ENCODE measurements at places on chromosomes 6 and 20.

DNA sequence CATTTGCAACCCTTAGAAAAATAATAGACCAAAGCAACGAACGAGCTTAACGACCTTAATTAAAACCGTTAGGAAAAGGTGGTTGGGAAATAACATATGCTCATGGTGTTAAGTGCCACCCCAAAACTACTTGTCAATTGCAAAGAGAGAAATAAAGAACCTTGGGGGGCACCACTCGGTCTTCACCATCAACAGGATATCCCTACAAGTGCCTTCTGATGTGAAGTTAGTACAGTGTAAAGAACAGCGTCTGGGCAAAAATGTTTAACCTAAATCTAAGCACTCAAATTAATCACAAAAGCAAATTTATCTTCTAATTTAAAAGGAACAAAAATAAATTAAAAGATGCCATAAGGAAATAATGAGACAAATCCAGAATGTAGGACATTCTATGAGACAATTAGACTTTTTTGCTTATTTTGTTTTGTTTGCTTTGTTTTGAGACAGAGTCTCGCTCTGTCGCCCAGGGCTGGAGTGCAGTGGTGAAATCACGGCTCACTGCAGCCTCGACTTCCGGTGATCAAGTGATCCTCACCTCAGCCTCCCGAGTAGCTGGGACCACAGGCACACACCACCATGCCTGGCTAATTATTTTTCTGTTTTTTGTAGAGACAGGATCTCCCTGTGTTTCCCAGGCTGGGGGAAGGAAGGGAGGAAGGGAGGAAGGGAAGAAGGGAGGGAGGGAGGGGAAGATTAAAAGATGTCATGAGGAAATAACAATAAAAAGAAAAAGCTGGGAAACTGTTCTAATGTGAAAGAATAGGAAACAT, 41.3 kb upstream of the BTN3A2 start:
- DNase-seq: no peak

- DNase-seq: no peak
Observed at GRCh38 chr6:92910646-92911045, 508.7 kb downstream of the EPHA7 start.

- DNase-seq: peak; percentile 32
Observed at GRCh38 chr6:22442826-22443225, 126.5 kb upstream of the HDGFL1 start.

DNA sequence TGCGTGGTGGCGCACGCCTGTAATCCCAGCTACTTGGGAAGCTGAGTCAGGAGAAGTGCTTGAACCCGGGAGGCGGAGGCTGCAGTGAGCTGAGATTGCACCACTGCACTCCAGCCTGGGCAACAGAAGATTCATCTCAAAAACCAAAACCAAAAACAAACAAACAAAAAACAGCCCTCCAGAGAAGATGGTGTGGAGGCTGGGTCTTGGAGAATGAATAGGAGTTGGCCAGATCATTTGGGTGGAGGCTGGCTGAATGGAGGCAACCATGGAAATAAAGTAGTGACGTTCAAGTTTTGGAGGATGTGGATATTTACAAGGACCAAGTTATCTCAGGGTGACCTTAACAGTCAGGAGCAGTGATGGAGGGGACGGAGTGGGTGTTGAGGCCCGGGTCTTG, 24.7 kb downstream of the HIVEP1 start:
- no peak for DNase-seq

GRCh38 chr6:3175715-3176402, 18.5 kb upstream of the TUBB2A start:
- DNase-seq: no peak

- no peak for DNase-seq
Observed at GRCh38 chr6:132499757-132500156, 13.2 kb downstream of the STX7 start.

GRCh38 chr20:57879779-57880570, 170.2 kb upstream of the PMEPA1 start:
- DNase-seq: peak; percentile 33

DNA sequence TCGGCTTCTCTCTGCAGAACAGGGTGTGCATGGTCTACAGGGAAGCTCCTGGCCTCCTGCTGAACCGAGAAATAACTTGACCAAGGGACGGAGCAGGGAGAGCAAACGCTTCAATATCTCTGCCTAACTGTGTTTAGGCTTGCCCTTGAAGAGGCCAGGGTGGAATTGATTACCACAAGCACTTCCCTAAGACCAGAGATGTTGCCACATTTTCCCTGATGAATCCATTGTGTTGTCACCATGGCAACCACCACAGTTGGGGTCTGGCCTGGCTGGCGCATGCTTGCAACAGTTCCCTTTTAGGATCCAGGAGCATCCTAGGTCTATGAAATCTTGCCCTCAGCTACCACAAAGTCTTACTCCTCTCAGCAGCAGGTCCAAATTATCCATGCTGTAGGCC, 213.5 kb upstream of the SULF2 start:
- no peak for DNase-seq

DNA sequence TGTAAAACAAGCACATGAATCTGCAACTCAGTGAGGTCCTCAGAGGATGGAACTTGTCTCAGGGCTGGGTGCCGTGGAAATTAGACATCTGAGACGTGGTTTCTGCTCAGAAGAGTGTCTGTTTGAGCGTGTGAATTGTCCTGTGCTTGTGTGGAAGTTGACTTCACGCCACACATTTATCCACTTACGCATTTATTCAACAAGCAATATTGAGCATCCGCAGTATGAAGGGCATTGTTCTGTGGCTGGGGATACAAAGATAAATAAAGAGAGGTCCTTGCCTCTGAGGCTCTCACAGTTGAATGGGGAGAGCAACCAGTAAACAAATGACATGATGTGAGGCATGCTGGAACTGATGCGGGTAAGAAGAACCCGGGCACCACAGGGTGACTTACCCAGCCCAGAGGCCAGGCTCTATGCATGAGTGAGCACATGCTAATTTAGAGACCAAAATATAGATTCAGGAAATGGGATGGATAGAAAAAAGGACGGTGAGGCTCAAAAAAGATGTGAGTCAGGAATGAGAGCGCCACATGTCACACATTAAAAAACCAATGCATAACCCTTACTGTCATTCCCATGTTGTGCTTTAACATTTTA, 60.4 kb downstream of the SOBP start:
- no peak for DNase-seq

Measured in fibroblast of lung (primary cell).